Effector memory CD4-positive, alpha-beta T cell (primary cell): ENCODE measurements at places on chromosomes 4 and X.

GRCh38 chr4:99219479-99219878 lies 433 bp upstream of the ADH6 start:
- H3K4me1 ChIP-seq = no peaks in the 10 kb centered on the region
- DNase-seq = no peak
- H3K36me3 ChIP-seq = no peaks in the 10 kb centered on the region
- no peaks in the 10 kb centered on the region for H3K27me3 ChIP-seq
- H3K27ac ChIP-seq = no peak overlapping the region

DNA sequence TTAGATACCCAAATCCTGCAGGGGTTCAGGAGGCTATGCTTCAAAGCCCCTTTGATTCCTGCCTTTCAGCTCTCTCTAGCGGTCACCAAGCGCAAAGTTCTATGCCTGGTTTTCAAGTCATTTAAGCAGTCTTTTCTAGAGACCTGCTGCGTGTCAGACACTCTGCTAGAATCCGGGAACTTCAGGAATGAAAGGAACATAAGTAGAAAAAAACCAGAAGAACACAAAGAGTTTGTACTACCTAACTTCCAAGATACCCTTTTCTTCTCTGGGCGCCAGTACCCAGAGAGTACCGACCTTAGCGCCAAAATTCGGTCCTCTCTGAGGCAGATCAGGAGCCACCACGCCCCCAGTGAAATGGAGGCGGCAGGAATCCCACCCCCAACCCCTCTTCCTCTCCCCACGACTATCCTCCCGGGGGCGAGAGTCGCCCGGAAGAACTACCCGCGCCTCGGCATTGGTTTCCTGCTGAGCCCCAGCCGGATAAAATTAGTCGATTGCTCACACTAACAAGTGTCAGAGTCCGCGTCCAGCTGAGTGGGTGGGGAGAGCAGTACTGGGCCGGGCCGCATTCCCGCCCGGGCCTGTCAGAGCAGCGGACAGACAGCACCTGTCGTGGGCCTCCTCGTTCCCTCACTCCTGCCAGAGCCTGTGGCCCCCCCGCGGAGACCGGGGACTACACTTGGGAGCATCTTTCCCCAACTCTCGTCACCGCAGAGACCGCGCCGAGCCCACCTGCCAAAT lies 78.8 kb downstream of the RLIM start:
- H3K27me3 ChIP-seq = no peaks in the 10 kb centered on the region
- no peaks in the 10 kb centered on the region for H3K36me3 ChIP-seq
- H3K27ac ChIP-seq = peak overlapping the region; percentile 51
- H3K4me3 ChIP-seq = peak overlapping the region; percentile 61
- no peaks in the 10 kb centered on the region for H3K4me1 ChIP-seq
- DNase-seq = no peak

- no peak overlapping the region for H3K4me3 ChIP-seq
- no peak overlapping the region for H3K27ac ChIP-seq
- no peaks in the 10 kb centered on the region for H3K27me3 ChIP-seq
- no peaks in the 10 kb centered on the region for H3K36me3 ChIP-seq
- H3K4me1 ChIP-seq = no peaks in the 10 kb centered on the region
Observed at GRCh38 chr4:187321711-187322110, 598.1 kb upstream of the FAT1 start.

DNA sequence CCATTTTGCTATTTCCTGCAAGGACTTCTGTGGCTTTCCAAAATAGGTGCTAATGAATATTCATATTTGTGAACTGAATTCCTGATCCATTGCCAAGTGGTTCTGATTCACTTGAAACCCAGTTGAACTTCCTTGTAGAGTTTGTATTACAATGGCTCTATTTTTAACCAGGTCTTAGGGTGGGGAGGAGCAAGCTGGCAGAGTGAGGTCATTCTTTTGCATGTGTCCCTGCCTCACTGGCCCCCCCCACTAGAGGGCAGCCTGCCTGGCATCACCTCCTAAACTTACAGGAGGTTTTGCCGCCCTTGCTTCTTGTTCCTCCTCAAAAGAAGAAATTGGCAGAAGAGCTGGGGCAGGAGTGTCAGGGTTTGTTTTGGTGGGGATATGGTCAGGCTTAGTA lies 10.5 kb downstream of the PTTG2 start:
- no peaks in the 10 kb centered on the region for H3K27me3 ChIP-seq
- peak; percentile 39 for DNase-seq
- no peak overlapping the region for H3K27ac ChIP-seq
- no peak overlapping the region for H3K4me3 ChIP-seq
- no peaks in the 10 kb centered on the region for H3K36me3 ChIP-seq
- no peaks in the 10 kb centered on the region for H3K4me1 ChIP-seq

DNA sequence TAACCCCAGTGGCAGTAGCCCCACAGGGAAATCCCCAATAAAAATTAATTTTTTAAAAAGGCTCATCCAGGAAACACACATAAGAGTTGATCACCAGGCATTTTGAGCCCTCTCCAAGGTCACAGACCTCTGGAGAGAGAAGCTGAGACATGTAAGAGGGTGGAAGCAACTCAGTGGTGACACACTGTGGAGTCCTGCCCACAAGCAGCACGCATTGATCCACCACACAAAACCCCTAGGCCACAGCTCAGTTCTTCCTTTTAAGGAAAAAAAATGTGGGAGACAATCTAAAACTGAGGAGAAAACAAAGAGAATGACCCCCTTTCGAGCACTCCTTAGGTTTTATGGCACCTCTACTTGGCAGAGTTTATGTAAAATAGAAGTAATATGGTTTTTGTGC lies 71.7 kb upstream of the S100G start:
- H3K4me1 ChIP-seq = no peaks in the 10 kb centered on the region
- H3K36me3 ChIP-seq = no peaks in the 10 kb centered on the region
- no peak overlapping the region for H3K4me3 ChIP-seq
- no peaks in the 10 kb centered on the region for H3K27me3 ChIP-seq
- no peak overlapping the region for H3K27ac ChIP-seq
- no peak for DNase-seq

- no peak overlapping the region for H3K4me3 ChIP-seq
- H3K4me1 ChIP-seq = no peaks in the 10 kb centered on the region
- H3K27ac ChIP-seq = no peak overlapping the region
- DNase-seq = no peak
- no peaks in the 10 kb centered on the region for H3K27me3 ChIP-seq
Observed at GRCh38 chrX:148043271-148043855, 62.2 kb downstream of the FMR1NB start.

DNA sequence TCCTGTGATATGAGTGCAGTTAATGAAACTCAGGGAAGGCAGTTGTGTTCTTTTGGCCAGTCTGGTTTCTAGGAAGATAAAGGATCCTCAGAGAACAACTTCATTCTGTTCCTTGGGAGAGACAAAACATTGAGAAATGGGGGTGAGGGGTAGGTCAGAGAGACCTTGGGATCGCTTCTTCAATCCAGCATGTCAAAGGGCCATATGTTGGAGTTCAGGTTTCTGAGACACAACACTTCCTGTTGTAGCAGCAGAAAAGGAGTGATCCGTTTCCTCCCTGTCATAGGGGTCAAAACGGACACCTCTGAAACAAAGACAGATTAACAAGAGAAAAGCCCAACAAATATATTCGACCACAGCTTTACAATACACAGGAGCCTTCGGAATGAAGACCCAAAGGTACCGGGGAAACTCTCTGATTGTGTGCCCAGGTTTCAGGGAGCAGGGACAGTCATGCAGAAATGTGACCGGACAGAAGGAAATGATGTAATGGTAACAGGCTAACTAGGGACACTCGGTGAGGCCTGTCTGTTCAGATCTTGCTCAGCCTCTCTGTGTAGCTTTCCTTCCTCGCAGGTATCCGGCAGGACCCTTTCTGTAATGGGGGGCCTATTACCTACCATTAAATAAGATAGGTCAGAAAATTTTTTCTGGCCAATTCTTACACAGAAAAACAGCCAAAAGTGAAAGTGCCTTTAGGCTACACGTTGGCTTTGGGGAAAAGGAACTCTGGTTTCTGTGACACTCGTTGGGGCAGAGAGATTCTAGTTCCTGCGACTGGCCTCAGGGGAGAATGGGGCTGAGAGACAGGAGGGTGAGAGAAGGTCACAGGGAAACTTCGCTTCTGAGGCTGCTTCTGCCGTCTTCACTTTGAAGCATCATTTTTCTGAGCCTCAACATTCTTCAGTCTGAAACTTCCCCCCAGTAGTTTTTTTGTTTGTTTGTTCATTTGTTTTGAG lies 103.3 kb upstream of the TLR3 start:
- H3K27me3 ChIP-seq = no peaks in the 10 kb centered on the region
- no peak overlapping the region for H3K27ac ChIP-seq
- no peak for DNase-seq
- H3K36me3 ChIP-seq = no peaks in the 10 kb centered on the region
- H3K4me3 ChIP-seq = no peak overlapping the region

GRCh38 chr4:35966566-35966965 lies 277.7 kb downstream of the ARAP2 start:
- H3K4me1 ChIP-seq = no peaks in the 10 kb centered on the region
- H3K27me3 ChIP-seq = no peaks in the 10 kb centered on the region
- H3K27ac ChIP-seq = no peak overlapping the region
- H3K4me3 ChIP-seq = no peak overlapping the region

GRCh38 chrX:129759576-129760061 lies 20.1 kb upstream of the SASH3 start:
- DNase-seq = peak; percentile 28
- H3K36me3 ChIP-seq = no peaks in the 10 kb centered on the region
- H3K27ac ChIP-seq = peak overlapping the region; percentile 32
- H3K4me1 ChIP-seq = peaks cover 55% of the 10 kb centered on the region
- H3K4me3 ChIP-seq = no peak overlapping the region

DNA sequence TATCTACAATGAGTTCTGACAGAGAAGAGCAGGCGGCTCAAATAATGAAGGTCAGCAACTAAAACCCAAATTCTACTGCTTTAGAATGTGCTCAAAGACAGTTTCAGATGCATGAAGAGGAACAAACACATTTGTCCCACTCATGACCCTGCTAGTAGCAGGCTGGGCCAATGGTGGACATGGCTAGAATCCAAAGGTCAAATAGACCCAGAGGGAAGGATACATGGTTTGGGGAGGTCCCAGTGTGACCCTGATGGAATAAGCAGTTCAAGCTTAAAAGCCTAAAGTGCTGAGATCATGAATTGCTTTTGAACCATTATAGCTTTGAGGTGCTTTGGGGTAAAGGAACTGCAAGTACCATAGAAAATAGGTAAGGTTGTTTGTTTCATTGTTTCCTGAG lies 450.7 kb downstream of the MID1IP1 start:
- H3K4me3 ChIP-seq = no peak overlapping the region
- no peak overlapping the region for H3K27ac ChIP-seq
- no peak for DNase-seq
- H3K36me3 ChIP-seq = no peaks in the 10 kb centered on the region
- H3K4me1 ChIP-seq = peaks cover 3% of the 10 kb centered on the region
- no peaks in the 10 kb centered on the region for H3K27me3 ChIP-seq

GRCh38 chrX:141221611-141222010 lies 20.7 kb downstream of the SPANXC start:
- H3K4me1 ChIP-seq = no peaks in the 10 kb centered on the region
- H3K36me3 ChIP-seq = no peaks in the 10 kb centered on the region
- DNase-seq = no peak
- no peaks in the 10 kb centered on the region for H3K27me3 ChIP-seq
- no peak overlapping the region for H3K27ac ChIP-seq
- H3K4me3 ChIP-seq = no peak overlapping the region

GRCh38 chr4:188971125-188971524 lies 831.9 kb downstream of the TRIML1 start:
- no peaks in the 10 kb centered on the region for H3K4me1 ChIP-seq
- DNase-seq = no peak
- H3K4me3 ChIP-seq = no peak overlapping the region
- H3K27ac ChIP-seq = no peak overlapping the region

DNA sequence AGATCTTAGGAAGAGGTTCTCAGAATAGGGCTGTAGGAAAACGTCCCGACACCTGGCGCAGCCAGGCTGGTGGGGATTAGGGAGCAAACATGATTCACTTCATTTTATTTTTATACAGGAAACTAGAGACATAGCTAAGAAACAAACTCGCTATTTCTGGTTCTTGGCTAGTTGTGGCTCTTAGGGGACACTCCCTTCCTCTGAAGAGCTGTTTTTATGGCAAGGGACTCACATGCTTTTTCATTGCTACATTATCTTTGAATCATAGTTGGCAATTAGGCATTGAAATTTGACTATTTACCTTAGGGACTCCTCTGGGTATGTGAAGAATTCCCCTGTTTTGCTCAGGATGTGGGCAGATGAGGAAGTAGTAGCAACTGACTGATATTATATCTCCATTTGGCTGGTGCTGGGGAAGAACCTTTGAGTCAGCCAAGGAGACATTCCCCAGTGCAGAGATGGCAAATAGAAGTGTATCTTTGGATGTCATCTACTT lies 174.5 kb downstream of the SMIM20 start:
- H3K36me3 ChIP-seq = no peaks in the 10 kb centered on the region
- H3K27me3 ChIP-seq = no peaks in the 10 kb centered on the region
- H3K4me3 ChIP-seq = no peak overlapping the region
- H3K4me1 ChIP-seq = peaks cover 7% of the 10 kb centered on the region
- peak overlapping the region; percentile 47 for H3K27ac ChIP-seq

GRCh38 chr4:95285797-95286196 lies 263.0 kb downstream of the UNC5C start:
- H3K27ac ChIP-seq = no peak overlapping the region
- no peaks in the 10 kb centered on the region for H3K27me3 ChIP-seq
- no peak for DNase-seq
- no peaks in the 10 kb centered on the region for H3K4me1 ChIP-seq
- no peak overlapping the region for H3K4me3 ChIP-seq

- H3K36me3 ChIP-seq = no peaks in the 10 kb centered on the region
- no peak overlapping the region for H3K27ac ChIP-seq
- DNase-seq = no peak
- no peaks in the 10 kb centered on the region for H3K27me3 ChIP-seq
Observed at GRCh38 chr4:138241281-138242075, 671 bp downstream of the SLC7A11 start.

DNA sequence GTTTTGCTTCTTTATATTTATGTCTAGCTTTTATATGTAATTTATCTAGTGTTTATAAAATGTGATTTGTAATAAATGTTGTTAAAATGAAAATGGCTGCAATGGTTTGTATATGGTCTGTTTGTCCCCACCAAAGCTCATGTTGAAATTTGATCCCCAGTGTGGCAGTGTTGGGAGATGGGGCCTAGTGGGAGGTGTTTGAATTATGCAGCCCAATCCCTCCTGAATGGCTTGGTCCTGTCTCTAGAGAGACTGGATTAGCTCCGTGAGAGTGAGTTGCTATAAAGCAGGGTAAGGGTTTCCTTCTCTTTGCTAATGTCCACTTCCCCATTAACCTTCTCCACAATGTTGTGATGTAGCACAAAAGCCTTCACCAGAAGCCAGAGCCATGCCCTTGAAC lies 30.0 kb upstream of the JADE3 start:
- no peak for DNase-seq
- no peaks in the 10 kb centered on the region for H3K27me3 ChIP-seq
- no peak overlapping the region for H3K4me3 ChIP-seq
- no peak overlapping the region for H3K27ac ChIP-seq
- no peaks in the 10 kb centered on the region for H3K4me1 ChIP-seq

DNA sequence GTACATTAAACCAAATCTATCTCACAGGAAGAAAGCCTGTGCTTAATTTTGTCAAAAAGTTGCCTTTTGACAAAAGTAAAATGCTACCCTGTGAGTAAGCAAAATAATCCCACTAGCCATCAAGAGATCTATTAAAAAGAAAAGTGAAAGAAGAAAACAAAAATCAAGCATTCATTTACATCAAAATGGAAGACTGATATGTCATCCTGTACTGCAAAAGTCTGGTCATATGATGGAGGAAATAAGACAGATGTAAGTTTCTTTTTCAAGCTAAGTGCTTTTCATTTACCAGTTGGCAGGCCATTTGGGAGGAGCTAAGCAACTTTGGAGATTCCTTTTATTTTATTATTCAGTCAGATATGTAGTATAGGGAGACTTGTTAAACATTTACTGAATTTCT lies 387.4 kb downstream of the SPOCK3 start:
- no peaks in the 10 kb centered on the region for H3K36me3 ChIP-seq
- no peaks in the 10 kb centered on the region for H3K4me1 ChIP-seq
- H3K27ac ChIP-seq = no peak overlapping the region
- no peak for DNase-seq
- no peaks in the 10 kb centered on the region for H3K27me3 ChIP-seq
